ENCODE measurements at places on chromosomes 3 and 15.
A peak's percentile ranks its signal among the peaks of the same experiment; 100 is the strongest.

- DNase-seq: no peak
These were observed 28.6 kb upstream of the OR5K1 start for GRCh38 chr3:98434412-98434811.

GRCh38 chr3:183193762-183194689 is 31.5 kb upstream of the LAMP3 start:
- no peak for DNase-seq

- DNase-seq: no peak
These were observed 260.9 kb upstream of the CFAP20DC start for GRCh38 chr3:59310736-59311135.

GRCh38 chr3:146577662-146578061 is 27.5 kb downstream of the PLSCR5 start:
- peak; percentile 62 for DNase-seq

DNA sequence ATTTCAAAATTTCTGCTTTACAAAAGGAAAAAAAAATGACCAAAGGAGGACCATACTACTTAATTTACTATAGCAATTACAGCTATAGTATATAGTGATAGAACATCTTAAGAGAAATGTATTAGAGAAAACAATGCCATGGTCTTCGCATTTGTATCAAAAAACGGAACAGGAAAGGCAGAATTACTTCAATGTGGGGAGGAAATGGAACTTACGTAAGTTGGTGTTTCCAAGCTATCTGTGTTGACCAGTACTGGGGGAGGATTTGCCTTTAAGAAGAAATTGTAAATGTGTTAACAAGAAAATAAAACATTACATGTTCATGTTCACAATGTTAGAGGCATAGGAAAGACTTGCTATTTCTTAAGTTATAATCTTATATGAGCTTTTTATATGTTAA is 119.9 kb upstream of the MELTF start:
- DNase-seq: no peak

DNA sequence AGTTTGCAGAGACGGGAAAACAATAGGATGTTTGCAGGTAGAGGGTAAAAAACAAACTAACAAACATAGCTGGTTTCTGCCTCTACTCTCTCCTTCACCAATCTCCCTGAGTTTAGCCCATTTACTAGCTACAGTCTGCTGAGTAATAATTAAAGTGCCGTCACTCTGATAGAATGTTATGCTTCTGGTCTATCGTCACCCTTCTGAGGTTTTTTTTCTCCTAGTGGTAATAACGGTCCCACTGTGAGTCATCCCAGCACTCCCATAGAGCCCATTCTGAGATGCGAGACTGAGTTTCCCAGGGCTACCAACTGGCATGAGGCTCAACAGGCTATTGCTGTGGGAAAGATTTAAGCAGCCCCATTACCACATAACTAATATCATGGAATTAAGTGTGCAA is 56.4 kb downstream of the PLAAT1 start:
- no peak for DNase-seq

DNA sequence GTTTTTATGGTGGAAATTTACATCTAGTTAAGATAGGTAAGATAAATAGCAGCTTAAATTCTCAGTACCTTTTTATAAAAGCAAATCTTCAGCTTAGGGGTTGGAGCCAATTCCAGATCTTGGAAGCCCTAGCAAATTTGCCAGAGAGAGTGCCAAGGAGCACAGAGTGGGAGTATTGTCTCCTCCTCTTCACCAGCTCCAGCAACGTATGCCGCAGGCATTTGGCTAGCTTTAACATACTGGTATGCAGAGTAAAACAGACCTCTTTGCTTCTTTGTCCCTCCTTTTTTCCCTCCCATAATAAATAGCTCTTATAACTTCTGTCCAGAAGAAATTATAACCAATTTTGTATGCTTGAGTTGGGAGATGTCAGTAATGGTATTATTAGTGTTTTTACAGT is 140.4 kb downstream of the DIPK2A start:
- no peak for DNase-seq

GRCh38 chr3:138384976-138385375 is 36.6 kb downstream of the MRAS start:
- no peak for DNase-seq

GRCh38 chr3:140830391-140830790 is 111.2 kb upstream of the SLC25A36 start:
- no peak for DNase-seq
